ENCODE measurements at places on chromosomes 4 and X.

- DNase-seq, result no peak
These were observed 42.6 kb downstream of the RAPGEF2 start for GRCh38 chr4:159145318-159145991.

- no peak for DNase-seq
These were observed 120.2 kb downstream of the SHOX start for GRCh38 chrX:750812-751211.

GRCh38 chr4:6489927-6490326 is 17.5 kb upstream of the PPP2R2C start:
- DNase-seq, result no peak

DNA sequence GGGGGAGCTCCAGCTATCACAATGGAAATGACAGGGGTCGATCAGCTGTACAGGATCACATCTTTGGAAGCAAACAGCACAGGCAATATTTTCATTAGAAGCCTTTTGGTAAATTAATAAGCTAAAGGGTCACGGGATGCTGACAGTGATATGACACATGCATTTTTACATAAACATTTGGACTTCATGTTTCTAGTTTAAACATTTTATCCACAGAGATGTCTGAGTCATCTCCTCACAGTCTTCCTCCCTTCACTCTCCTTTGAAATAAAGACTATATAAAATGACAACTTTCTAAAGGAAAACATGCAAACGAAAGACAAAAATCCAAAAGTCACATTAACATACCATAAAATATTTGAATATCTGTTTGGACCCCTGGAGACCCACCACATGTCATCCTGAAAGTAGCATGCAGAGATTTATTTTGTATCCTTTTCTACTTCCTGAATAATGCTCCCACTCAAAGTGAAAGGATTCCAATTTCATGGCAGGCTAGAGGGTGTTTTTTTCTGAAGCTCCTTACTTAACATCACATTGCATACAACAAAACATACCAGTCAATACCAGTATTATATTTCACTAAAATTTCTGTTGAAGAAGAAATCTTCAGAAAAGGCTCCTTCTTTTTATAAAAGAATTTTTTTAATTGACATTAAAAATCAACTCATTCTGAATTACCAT is 200.1 kb upstream of the PPARGC1A start:
- peak; percentile 19 for DNase-seq
